ENCODE measurements at places on chromosomes 13 and 19.
A peak's percentile ranks its signal among the peaks of the same experiment; 100 is the strongest.

DNA sequence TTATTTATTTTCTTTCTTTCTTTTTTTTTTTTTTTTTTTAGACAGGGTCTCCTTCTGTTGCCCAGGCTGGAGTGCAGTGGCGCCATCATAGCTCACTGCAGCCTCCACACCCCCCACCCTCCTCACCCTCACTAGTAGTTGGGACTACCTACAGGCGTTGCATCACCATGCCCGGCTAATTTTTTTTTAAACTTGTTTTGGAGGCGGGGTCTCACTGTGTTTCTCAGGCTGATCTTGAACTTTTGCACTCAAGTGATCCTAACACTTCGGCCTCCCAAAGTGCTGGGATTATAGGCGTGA, 33.6 kb downstream of the GJA3 start:
- DNase-seq: no peak

DNA sequence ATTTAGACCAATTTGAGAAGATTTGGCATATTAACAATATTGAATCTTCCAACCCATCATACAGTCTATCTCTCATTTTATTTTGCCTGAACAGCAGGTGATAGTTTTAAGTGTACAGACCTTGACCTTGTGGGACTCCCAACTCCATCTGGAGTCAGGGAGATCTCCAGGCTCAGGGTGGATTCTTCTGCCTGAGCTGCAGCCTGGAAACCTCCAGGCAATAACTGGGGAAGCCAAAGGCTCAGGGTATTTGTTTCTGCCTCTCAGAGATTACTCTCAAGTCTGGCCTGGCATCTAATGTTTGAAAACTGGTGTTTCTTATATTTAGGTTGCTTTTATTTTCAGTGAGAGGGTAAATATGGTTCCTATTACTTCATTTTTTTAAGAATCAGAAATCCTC, 102.1 kb upstream of the C1QTNF9B start:
- no peak for DNase-seq

- DNase-seq: no peak
Observed at GRCh38 chr13:23074075-23074828, 106.5 kb upstream of the SGCG start.

DNA sequence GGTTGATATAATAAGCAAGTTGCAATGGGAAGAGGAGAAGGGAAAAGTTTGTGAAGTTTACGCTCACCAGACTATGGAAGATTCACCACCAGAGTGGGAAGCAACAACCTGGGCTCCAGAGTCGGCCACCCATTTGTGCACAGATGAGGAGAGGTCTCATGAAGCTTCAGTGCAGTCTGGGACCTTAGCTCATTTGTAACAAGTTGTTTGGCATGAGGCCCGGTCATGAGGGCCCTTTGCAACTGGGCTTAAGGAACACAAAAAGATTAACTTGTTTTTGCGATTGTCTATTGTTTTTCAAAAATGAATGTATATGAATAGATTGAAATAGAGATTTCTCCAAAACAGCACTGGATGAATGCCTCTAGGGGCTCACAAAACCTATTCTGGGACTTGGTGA, 94.2 kb downstream of the ZNF737 start:
- no peak for DNase-seq

DNA sequence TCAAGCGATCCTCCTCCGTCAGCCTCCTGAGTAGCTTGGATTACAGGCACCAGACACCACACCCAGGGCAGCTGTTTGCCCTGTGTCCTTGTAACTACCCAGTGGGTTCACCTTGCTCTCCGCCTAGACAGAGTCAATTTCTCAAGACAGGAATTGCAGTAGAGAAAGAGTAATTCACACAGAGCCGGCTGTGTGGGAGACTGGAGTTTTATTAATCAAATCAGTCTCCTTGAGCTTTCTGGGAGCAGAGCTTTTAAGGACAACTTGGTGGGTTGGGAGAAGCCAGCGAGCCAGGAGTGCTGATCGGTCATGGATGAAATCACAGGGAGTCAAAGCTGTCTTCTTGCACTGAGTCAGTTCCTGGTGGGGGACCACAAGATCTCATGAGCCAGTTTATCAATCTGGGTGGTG, 20.6 kb upstream of the ADGRE1 start:
- DNase-seq: no peak

- DNase-seq: no peak
Observed at GRCh38 chr19:2194513-2195078, 30.9 kb downstream of the DOT1L start.

DNA sequence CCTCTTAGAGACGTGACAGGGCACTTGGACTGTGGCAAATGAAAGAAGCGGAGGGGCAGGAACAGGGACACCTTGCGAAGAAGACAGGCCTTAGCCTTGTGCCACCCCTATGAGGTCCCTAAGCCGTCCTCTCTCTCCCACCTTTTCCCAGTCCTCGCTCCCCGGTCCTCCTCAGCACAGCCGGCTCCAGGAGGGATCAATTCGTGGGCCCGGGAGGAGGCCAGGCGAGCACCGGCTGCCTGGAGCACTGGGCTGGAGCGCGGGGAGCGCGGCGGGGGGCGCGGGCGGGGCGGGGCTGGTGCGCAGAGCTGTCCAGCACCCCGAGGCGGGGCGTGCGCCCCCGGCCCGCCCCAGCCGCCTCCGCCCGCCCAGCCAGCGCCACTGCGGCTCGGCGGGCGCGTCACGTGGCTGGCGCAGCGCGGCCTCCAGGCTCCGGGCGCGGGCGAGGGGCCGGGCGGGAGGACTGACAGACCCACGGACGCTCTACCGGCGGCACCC, at the start of gene LRP3:
Gene LRP3, plus strand, starts transcription at position 466 of the 498 bp plus-strand sequence. CDS start 456 bp downstream, outside the sequence.
- peak; percentile 79 for DNase-seq

GRCh38 chr19:40703029-40703755, 12.7 kb upstream of the NUMBL start:
- no peak for DNase-seq

GRCh38 chr19:12838886-12839756, 806 bp downstream of the MAST1 start:
- DNase-seq: peak; percentile 49

GRCh38 chr19:12695096-12695495, 1.3 kb downstream of the FBXW9 start:
- no peak for DNase-seq

DNA sequence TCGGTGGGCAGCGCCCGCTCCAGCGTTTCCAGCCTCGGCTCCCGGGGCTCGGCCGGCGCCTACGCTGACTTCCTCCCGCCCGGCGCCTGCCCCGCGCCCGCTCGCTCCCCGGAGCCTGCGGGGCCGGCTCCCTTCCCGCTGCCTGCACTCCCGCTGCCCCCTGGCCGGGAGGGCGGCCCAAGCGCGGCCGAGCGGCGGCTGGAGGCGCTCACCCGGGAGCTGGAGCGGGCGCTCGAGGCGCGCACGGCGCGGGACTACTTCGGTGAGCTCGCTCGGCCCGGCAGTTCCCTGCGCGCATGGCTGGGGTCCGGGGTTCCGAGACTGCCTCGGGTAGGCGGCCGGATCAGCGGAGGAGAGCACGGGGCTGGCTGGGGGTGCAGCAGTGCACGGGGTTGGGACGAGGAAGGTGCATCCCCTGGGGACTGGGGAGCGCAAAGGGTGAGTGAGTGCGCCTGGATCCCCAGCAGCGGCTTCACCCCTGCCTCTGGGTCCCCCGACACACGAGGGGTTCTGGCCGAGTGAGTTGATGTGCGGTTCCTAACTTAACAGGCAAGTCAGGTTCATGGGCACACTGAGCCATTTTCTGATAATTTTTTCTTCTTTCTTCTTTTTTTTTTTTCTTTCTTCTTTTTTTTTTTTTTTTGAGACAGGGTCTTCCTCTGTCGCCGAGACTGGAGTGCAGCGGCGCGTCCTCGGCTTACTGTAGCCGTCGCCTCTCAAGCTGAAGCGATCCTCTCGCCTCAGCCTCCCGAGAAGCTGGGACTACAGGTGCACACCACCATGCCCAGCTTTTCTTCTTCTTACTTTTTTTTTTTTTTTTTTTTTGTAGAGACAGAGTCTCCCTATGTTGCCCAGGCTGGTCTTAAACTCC, 1.1 kb downstream of the WTIP start:
- peak; percentile 18 for DNase-seq

DNA sequence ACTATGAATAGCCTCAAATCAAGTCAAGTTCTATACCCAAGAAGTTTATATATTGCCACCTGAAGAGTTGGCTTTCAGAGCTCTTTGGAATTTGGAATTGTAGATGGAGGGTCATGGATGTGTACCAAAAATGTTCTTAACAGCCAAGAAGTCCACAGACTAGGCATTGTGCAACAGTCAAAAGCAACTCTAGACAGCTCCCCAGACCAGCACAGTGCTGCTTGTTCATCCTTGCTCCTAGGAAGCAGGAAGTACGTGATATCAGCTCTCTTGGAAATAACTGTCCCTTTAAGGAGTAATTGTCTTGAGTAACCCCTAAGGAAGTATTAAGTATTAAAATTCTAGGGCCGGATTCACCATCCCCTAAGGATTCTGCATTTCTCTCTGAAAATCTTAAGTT, 30.7 kb upstream of the IL17D start:
- no peak for DNase-seq

DNA sequence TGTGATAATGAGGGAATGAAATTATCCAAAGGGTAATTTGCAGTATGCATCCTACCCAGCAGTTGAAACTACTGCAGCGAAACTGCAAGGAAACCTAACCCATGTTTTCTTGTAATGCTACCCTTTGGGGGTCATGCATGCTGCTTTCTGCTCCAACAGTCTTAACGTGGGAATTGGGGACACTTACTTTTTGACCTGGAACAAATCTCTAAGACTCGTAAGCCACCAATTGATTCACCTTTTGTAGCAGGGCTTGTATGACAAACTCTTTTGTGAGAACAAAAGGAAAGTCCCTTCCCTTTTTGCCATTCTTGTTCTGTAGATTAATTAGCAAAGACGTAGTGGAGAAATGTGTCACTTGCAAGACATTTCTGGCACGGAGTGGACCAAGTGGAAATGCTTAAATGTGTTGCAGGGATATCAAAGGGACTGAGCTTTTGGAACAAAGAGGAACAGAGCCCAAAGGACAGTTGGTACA, 27.4 kb downstream of the LRCH1 start:
- DNase-seq: no peak

GRCh38 chr19:48511800-48512503, at the start of gene LMTK3:
Gene LMTK3 (minus strand): TSS chr19:48511835. CDS start chr19:48511576, 259 bp downstream.
- peak; percentile 73 for DNase-seq

- DNase-seq: no peak
Observed at GRCh38 chr13:74443631-74444030, 309.4 kb upstream of the KLF12 start.

GRCh38 chr13:66440938-66441337, 789.2 kb downstream of the PCDH9 start:
- DNase-seq: no peak

GRCh38 chr13:51738226-51738905, 65.6 kb downstream of the DHRS12 start:
- no peak for DNase-seq

DNA sequence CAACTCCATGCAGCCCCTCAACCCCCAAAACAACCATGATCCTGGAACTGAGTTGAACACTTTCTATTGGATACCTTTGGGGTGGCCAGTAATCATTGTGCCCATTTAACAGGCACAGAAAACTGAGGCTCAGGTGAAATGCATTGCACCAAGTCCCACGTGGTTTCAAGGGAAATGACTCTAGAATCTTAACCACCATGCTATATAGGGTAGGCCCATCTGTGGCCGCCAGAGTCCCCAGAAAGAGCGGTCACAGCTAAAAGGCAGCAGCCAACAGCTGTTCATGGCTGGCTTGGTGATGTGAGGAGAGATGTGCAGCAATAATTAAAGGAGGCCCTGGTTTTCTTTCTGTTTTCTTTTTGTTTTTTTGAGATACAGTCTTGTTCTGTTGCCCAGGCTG, 2.6 kb downstream of the CNN1 start:
- no peak for DNase-seq

- DNase-seq: no peak
Observed at GRCh38 chr19:50384685-50385535, 763 bp downstream of the POLD1 start.

DNA sequence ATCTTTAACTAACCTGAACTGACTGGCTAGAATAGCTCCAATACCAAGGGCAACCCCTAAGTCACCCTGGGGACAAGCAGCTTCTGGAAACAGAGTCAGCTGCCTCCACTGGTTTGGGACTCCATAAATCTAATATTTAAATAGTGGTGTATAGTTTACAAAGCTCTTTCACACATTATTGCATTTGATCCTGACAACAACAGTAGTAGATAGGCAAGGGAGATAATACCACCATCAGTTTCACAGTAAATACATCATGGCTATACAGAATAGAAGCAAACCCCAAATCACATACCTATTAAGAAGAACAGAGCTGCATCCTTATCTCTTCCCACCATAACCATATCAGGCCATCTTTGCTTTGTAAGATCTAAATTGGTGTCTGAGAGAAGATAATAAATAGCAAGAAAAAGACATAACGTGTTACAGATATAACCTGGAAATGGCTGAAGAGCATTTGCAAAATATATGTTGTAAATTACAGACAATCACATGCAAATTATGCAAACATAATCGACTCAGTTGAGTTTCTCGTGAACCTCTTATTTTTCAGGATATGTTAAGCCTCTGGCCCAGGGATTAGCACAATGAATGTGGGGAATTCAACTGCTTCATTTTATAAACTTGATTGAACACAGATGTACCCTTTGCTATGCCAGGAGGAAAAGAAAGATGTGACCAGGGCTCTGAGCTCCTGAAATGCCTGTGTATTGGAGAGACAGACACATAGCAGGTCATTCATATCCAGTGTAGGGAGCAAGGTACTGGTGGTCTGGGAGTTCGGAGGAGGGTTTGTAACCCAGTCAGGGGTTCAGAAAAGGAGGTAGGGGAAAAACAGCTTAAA, 142.5 kb downstream of the SLC7A1 start:
- no peak for DNase-seq

GRCh38 chr13:72726726-72727416, 558 bp downstream of the MZT1 start:
- peak; percentile 74 for DNase-seq

- DNase-seq: no peak
Observed at GRCh38 chr13:46179491-46179908, 2.5 kb downstream of the LCP1 start.

DNA sequence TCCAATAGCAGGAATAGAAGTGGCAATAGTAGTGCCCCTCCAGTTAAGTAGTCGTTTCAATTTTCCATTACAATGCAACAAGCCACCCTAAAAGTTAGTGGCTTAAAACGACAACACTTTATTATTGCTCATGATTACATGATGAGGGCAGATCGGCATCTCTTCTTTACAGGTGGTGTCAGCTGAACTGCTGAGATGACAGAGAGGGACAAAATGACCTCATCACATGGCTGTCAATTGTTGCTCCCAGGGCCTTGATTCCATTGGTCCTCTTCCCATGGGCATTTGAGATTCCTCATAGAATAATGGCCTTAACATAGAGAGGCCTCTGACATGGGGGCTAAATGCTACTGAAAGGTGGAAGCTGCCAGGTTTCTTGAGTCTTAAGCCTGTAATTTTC, 679.8 kb upstream of the KLHL1 start:
- DNase-seq: peak; percentile 88

- DNase-seq: peak; percentile 22
Observed at GRCh38 chr13:98476106-98476505, 100.8 kb downstream of the STK24 start.

DNA sequence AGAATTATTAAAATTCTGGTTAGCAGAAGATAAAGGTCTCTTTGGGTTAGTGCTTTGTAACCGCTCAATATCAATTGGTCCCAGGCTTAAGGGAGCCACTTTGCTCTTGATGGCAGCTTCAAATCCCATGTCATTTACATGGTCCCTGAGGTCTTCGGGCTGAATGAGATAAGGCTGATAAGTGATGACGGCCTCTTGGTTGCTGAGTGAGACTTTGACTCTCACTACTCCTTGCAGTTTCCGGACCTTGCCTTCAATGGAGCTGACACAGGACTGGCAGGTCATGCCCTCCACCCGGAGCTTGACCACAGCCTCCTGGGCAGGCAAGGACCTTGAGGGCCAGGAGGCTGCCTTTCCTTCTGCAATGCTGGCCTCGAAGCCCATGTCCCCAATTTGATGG, 36.8 kb downstream of the ATP7B start:
- no peak for DNase-seq
